Epithelial cell of proximal tubule (primary cell): ENCODE measurements at places on chromosomes 4 and X. TPM values are rescaled to one million over a fixed set of nuclear protein-coding genes. Genes with fewer than 3 reads are reported as not detected.

Gene HPGDS
- not detected in 2 replicates for total RNA-seq

Gene CFAP299
- not detected in 2 replicates for total RNA-seq

Gene DACH2
- total RNA-seq, result not detected in 2 replicates

Gene GPRIN3
- 0.94 and 2.0 TPM in 2 replicates for total RNA-seq

Gene GAGE12F
- not detected in 2 replicates for total RNA-seq

Gene CRMP1
- 0.22 and 1.8 TPM in 2 replicates for total RNA-seq

Gene GLRA2
- total RNA-seq, result not detected in 2 replicates

Gene ATP6AP1
- 28.5 and 55.1 TPM in 2 replicates for total RNA-seq

Gene GPC3
- total RNA-seq, result 0.94 and 3.3 TPM in 2 replicates

Gene TMEM154
- 11.8 and 21.9 TPM in 2 replicates for total RNA-seq

Gene CETN2
- 34.4 and 53.7 TPM in 2 replicates for total RNA-seq

Gene PABPC1L2B
- total RNA-seq, result not detected in 2 replicates

Gene AFM
- total RNA-seq, result not detected in 2 replicates

Gene NXF2B
- total RNA-seq, result not detected in 2 replicates

Gene SYN1
- total RNA-seq, result 0.12 and 0.65 TPM in 2 replicates

DNA sequence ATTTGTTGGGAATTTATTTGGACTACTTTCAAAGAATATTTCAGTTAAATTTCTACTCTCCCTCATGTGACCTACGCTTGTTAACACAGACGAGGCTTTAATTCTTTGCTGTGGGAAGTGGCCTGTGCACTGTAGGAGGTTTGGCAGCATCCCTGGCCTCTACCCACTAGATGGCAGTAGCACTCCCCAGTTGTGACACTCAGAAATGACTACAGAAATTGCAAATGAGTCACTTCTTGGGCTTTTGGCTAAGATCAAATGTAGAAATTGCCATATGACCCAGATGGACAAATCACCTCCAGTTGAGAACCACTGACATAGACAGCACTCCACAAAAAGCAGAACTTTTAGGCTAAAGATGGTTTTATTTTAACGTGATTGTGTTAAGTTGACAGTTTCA lies 22.1 kb downstream of the PIR start:
- no peak for DNase-seq

- DNase-seq, result no peak
These were observed 582.3 kb downstream of the FSTL5 start for GRCh38 chr4:161581262-161582230.

GRCh38 chr4:138870737-138871554 lies 144.6 kb upstream of the NOCT start:
- DNase-seq, result no peak

- no peak for DNase-seq
These were observed 19.4 kb upstream of the WAS start for GRCh38 chrX:48664156-48664555.

GRCh38 chr4:103375278-103375677 lies 177.1 kb upstream of the CENPE start:
- DNase-seq, result no peak

- DNase-seq, result no peak
These were observed 99.1 kb downstream of the AFF1 start for GRCh38 chr4:87033902-87034301.

DNA sequence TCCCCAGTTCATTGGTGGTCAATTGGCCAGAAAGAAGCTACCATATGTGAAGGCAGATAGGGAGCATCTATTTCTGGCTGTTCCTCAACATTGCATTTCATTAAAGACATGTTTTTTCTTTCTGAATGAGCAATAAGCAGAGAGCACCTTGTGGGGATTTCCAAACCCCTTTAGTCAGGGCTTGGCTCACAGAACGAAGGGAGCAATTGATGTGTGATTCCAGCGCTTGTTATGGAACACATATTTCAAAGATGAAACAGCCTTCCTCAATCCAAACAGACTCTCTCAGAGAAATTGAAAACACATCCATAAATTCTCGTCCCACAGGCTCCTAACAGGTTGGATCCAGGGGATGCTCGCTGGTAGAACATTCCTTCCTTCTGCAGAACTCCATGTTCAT lies 84.1 kb downstream of the CLCN4 start:
- DNase-seq, result peak; percentile 12

DNA sequence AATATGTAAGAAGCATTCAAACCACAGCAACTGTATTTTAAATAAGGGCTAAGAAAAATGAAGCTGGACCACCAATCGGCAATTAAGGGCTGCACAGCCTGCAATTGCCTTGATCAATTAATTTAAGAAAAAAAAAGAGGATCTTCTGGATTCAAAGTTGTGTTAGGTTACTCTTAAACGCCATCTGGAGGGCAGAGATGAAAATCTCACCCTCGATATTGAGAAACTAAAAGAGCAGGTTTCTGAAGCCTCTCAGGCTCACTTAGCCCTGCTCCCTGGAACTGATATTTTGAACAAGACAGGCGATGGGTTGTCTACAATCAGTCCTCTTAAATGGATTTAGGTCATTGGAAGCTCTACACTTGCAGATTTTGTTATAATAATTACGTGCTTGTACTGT lies 579.4 kb downstream of the GRXCR1 start:
- no peak for DNase-seq

DNA sequence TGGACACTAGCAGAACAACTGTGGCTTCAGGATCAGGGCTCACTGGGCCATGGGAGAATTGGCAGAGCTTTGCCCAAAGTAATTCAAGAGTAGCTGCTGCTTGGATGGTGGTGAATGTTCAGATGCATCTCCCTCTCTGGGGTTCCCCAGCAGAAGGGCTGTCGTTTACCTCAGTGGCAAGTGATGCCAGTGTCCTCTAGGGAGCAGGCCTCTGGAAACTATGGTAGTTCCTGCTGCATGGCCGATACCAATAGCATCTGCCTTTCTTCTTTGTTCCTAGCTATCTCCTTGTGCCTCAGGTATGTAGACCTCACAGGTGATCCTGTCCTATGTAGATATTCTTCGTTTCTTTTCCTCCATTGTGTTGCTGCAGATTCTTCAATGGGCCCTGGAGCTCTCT lies 26.4 kb downstream of the HMGB2 start:
- DNase-seq, result no peak

GRCh38 chr4:57068237-57068981 lies 41.8 kb downstream of the IGFBP7 start:
- no peak for DNase-seq

- no peak for DNase-seq
These were observed 833.1 kb downstream of the C4orf33 start for GRCh38 chr4:129929052-129929451.

DNA sequence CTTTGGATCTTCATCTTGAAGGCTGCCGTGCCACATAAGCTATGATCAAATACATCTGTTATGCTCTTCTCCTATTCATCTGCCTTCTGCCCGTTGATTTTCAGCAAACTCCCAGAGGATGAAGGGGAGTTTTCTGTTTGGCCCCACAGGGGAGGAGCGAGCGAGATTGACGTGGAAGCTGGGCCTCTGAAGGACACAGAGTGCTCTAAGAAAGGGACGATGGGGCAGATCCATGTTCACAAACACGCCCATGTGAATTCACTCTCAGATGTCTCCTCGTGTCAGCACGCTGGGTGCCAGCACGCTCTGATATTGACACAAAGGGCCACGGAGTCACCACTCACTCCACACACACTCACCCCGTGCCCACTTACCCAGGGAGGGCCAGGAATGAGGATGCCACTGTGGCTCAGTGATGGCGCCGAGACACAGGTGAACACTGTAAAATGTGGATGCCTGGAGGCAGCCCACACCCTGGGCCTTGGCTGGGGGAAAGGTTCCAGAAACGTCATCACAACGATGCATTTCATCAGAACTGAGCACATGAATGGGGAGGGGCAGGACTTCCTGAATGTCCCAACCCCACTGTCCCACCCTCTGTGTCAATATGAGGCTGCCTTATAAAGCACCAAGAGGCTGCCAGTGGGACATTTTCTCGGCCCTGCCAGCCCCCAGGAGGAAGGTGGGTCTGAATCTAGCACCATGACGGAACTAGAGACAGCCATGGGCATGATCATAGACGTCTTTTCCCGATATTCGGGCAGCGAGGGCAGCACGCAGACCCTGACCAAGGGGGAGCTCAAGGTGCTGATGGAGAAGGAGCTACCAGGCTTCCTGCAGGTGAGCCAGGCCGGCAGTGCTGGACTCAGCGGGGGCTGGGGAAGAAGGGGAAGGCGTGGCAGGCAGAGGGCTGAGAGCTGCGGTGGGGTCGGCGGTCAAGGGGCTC lies at the start of gene S100P:
TSS of gene S100P (plus strand) at position 648 of the 946 bp plus-strand sequence. CDS start at position 703, 55 bp downstream.
- DNase-seq, result no peak

GRCh38 chrX:123878252-123878721 lies 18.4 kb downstream of the XIAP start:
- no peak for DNase-seq

GRCh38 chr4:74733756-74734155 lies 60.6 kb downstream of the BTC start:
- DNase-seq, result no peak

DNA sequence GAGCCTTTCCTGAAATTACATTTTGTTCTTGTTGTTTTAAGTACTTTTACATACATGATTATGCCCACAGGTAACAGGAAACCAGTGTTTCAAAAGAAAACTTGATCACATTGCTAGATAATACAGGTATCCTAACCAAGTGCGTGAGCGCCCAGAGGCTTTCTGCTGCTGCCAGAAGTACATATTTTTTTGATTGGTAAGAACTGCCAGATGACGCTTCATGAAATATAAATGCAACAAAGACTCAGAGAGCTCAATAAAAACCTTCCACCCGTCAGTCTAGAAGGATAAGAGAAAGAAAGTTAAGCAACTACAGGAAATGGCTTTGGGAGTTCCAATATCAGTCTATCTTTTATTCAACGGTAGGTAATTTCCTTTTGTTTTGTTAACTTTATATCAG lies at the start of gene EPGN:
TSS of gene EPGN (plus strand) at position 256 of the 400 bp plus-strand sequence. CDS start at position 320, 64 bp downstream.
- DNase-seq, result no peak

GRCh38 chr4:89860971-89861370 lies 24.0 kb upstream of the SNCA start:
- no peak for DNase-seq

DNA sequence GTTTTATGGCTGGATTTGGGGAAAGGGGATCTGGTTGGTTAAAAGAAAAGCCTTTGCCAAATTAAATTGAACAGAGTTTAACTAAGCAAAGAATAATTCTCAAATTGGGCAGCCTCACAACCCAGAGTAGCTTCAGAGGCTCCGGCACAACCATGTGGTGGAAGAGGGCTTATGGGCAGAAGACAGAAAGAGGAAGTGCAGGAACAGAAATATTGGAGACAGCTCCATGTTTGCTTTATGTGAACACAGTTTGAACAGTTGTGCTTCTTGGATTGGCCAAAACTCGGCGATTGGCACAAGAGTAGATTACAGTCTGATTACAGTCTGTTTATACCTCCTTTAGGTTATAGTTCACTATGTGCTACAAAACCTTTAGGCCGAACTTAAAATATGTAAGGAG lies 562.7 kb downstream of the TRIML1 start:
- no peak for DNase-seq

GRCh38 chr4:96519291-96519690 lies 679.4 kb downstream of the PDHA2 start:
- no peak for DNase-seq

GRCh38 chr4:33696041-33696440 lies 2548.3 kb downstream of the ARAP2 start:
- DNase-seq, result no peak
